ENCODE measurements at places on chromosomes 7 and 10.

GRCh38 chr7:271266-272107 is 18.5 kb upstream of the FOXL3 start:
- no peak for DNase-seq

DNA sequence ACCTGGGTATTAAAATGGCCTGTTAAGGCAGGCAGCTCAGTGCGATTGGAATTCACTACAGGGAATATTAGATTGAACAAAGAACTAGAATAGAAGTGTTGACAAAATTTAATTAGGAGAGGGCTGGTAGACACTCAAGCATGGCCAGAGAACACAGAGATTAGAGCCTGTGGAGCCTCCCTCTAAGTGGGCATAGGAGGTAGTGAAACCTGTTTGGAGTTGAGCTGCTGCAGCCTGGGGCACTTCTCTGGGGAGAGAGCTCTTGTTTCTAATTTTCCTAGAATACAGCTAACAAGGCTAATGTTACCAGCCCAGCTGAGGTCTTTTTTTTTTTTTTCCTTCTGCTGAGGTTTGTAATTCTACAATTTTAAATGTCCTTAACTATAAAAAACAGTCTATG is 46.4 kb downstream of the TMEM168 start:
- DNase-seq = no peak

GRCh38 chr7:157379493-157379892 is 42.7 kb downstream of the DNAJB6 start:
- no peak for DNase-seq

DNA sequence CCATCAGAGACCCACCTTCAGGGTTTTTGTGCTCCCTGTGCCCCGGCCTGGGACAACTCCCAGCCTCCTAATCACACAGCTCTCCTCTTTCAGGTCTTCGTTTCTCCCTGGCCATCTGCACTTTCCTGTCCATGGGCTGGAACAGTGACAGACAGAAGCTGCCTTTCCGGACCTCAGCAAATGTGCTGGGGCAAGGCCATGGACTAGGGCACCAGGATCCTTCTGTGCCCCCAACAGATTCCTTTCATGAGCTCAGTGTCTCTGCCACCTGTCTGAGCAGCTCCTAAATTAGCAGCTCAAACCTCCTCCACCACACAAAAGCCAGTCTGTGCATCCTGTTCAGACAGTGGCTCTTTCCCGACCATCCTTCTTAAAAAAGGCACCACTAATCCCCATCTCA is 41.9 kb upstream of the FRMD4A start:
- DNase-seq = no peak

- no peak for DNase-seq
These were observed 5.5 kb downstream of the ASB4 start for GRCh38 chr7:95491201-95491600.

DNA sequence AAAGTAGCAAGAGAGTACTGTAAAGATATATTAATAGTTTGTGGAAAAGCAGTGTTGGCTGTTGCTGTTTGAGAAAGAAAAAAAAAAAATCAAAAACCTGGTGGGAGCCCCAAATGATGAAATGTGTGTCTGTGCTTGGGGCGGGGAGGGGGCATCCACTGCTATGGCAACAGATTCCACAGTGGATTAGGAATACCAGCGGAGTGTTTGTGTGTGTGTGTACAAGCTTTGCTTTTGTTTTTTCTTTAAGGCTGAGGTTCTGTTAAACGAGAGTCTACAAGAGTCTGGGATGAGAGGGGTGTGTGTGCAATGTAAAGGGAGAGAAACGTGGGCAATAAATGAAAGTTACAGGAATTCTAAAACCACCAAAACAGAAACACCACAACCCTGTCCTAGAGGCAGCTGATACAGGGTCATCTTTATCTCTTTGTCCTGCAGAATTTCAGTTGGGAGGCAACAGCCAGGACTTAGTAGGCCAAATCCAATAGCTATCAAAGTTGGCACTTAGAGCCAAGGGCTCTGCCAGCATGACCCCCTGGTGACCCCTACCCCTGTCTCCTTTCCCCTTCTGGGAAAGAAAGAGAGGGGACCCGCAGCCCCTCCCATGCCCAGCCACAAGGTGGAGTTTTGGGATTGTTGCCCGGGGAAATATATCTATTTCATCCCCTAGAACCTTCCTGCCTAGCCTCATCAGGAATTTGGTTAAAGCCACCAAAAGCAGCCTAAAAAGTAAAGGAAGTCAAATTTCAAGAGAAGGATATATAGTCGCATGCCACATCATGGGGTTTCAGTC is 85.4 kb downstream of the OSBPL3 start:
- no peak for DNase-seq

- DNase-seq = no peak
These were observed 156.7 kb upstream of the BET1 start for GRCh38 chr7:94160719-94161435.

- DNase-seq = no peak
These were observed 4.5 kb downstream of the STMP1 start for GRCh38 chr7:135666846-135667245.

GRCh38 chr10:47418966-47419365 is 34.9 kb upstream of the ZNF488 start:
- DNase-seq = no peak

DNA sequence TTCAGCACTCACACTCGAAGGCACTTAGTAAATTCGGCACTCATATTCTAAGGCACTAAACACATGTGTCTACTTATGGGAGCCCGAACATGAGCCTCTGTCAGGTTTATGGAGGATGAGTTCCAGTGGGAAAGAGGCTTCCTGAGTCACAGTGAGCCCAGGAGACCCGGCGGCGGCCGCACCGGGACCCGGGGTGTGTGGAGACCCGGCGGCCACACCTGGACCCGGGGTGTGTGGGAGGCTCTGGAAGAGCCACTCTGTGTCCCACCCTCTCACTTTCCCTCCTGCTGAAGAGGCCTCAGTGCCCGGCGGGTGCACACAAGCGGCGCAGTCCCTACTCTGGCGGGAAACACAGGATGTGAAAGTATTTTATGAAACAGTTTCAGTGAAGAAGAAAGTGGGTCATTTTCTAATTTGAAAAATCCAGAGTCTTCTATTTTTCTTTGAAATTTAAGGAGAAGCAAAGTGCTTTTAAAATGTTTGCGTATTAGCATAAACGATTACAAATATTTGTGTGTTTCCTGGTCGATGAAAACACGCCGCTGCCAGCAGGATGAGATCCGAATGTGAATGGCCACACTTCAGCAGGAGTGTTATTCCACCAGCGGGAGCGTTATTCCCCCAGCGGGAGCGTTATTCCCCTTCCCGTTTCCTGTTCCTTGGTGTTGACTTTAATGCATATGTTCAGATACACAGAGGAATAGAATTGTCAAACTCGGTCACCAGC is 625.1 kb downstream of the DNAJB6 start:
- DNase-seq = no peak

DNA sequence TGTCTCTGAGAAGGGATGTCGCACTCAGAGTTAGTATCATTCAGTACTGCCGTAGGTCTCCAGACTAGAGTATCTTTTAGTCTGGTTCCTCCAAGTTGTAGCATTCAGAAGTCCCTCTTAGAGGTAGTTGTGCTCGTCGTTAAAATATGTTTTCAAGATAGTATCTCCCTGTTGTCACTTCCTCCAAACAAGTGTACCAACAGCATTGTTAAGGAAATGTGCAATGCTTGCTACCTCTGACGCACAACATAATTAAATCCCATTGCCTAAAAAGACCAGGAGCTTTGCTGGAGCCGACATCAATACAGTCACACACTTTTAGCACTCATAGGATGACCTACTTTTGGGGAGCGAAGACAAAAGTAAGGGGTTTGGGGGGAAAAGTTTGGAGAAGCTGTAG is 80.0 kb upstream of the STK17A start:
- DNase-seq = no peak

DNA sequence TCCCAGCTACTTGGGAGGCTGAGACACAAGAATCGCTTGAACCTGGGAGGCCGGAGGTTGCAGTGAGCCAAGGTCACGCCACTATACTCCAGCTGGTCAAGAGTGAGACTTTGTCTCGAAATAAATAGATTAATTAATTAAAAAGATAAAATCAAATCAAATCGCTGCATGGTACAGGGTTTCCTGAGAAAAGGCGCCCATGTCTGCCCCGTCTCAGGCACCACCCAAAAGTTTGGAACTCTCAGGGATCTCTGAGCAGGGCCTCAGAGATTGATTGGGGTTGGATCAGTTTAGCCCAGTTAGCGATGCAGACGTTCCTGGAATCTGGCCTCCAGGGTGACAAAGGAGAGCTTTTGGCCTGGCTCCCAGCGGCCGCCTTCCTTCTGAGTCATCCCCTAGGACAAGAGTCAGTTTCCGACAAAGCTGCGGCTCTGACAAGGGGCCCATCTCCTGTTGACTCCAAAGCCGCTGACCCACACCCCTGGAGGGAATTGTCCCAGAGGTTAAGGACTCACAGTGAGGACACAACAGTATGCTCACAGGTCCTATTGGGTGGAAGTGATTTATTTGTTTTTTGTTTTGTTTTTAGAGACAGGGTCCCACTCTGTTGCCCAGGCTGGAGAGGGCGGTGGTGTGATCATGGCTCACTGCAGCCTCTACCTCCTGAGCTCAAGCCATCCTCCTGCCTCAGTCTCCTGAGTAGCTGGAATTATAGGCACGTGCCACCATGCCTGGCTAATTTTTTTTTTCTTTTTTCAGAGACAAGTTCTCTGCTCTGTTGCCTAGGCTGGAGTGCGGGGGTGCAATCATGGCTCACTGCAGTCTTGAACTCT is 6.8 kb downstream of the ORAI2 start:
- DNase-seq = no peak

GRCh38 chr10:79130255-79130654 is 61.5 kb downstream of the ZMIZ1 start:
- no peak for DNase-seq

DNA sequence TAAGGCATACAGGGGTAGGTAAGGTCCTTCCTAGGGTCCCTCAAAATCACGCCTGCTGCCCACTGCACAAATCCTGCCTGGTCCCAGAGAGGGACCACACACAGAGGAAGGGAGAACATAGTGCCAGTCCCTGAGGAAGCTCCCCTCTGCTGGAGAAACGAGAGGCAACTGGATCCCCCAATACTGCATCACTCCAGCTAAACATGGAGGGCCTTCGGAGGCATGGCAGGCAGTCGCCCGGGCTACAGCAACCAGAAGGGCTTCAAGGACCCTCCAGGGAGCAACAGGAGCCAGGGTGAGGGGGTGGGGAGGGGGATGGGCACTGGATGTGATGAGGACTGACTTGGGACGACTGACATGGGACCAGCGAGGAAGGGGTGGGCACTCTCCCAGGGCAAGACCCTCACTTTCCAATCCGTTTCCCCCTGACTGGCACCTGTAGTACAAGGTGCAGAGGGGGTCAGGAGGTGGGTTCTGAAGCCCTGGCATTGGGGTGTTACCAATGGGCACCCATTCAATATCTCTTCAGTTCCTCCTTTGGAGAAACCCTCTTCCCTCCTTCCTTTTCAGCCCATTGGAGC is 21.7 kb downstream of the DDIT4 start:
- DNase-seq = no peak

GRCh38 chr7:137166363-137166762 is 177.2 kb downstream of the PTN start:
- no peak for DNase-seq

- no peak for DNase-seq
These were observed 232.1 kb downstream of the CELF2 start for GRCh38 chr10:11249808-11250195.

- DNase-seq = no peak
These were observed 280.0 kb downstream of the REEP3 start for GRCh38 chr10:63801166-63801565.

DNA sequence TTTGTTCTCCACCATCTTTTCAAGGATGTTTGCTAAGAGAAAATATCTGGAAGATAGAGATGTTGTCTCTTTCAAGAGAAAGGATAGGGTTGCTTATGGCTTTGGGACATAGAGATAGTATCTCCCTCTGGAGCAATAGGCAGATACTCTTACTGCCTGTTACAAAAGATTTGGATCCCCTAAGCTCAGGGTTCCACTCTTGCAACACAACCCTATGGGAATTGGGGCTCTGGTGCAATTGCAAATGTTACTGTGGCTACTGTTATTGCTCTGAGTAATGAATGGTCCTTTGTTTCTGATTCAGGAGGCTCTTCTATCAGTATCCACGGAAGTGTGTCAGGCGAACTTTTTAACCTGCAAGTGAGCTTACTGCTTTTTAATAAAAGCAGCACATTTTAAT is 88.8 kb downstream of the GPR85 start:
- no peak for DNase-seq

- DNase-seq = no peak
These were observed 74.9 kb upstream of the NRBF2 start for GRCh38 chr10:63058236-63058635.

GRCh38 chr7:131844369-131844768 is 287.9 kb upstream of the PODXL start:
- DNase-seq = no peak

DNA sequence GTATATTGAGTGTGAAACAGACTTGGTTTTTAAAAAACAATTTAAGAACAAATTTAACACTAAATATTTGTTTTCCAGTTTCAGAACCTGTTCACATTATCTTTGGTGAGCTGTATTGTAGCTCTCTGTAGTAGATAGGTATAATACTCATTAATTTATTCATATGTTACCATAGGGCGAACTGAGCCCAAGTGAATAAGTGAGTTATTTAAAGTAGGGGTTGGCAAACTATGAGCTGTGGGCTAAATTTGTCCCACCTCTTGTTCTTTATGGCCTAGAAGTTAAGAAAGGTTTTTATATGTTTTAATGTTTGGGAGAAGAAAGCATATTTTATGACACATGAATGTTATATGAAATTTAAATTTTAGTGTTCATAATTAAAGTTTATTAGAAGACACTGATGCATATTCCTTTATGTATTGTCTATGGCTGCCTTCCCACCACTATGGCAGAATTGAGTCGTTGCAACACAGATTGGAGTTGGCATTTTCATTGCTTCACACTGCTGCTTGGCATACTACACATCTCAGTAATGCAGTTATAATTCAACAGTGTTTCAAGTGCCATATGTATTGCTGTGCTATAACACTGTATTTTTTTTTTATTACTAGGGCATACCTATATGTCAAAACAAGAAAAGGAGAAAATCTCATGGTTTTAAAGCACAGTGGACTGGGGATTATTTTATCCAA is 146.5 kb downstream of the ADK start:
- DNase-seq = no peak

GRCh38 chr10:14276210-14276609 is 54.5 kb downstream of the FRMD4A start:
- no peak for DNase-seq

- no peak for DNase-seq
These were observed 355.4 kb downstream of the HGF start for GRCh38 chr7:81414411-81414810.

DNA sequence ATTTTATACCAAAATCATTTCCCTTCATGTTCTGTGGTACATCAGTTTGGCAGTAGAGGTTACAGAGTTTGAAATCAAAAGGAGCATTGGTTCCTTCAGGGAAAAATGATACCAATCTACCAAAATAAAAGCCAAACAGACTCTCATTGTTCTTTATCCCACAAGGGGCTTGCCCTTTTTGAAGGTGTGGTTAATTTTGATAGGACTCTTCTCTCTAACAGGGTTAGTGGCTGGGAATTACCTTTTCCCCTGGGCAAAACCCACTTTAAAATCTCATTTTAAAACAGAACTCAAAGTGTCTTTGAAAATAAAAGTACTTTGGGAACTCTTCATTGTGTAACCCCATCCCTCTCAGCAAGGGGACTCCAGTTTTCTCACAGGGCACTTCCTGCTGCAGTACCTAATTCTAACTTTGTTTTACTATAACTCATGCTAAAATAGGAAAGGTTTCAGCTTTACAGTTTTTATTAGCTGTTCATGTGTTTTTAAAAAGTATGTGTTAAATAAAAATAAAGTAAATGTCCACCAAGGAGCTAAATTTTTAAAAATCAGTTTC is 30.6 kb downstream of the SMNDC1 start:
- DNase-seq = no peak

GRCh38 chr7:29022291-29022988 is 64.3 kb upstream of the TRIL start:
- no peak for DNase-seq

GRCh38 chr10:69867699-69868558 is 66.2 kb downstream of the COL13A1 start:
- no peak for DNase-seq

Data from CD4-positive, alpha-beta T cell treated with Interleukin-17A for 1 hour (primary cell).